ENCODE measurements at places on chromosomes 6 and 20.

- DNase-seq: peak; percentile 18
Measured at GRCh38 chr20:50450881-50451752, 59.1 kb upstream of the PTPN1 start.

DNA sequence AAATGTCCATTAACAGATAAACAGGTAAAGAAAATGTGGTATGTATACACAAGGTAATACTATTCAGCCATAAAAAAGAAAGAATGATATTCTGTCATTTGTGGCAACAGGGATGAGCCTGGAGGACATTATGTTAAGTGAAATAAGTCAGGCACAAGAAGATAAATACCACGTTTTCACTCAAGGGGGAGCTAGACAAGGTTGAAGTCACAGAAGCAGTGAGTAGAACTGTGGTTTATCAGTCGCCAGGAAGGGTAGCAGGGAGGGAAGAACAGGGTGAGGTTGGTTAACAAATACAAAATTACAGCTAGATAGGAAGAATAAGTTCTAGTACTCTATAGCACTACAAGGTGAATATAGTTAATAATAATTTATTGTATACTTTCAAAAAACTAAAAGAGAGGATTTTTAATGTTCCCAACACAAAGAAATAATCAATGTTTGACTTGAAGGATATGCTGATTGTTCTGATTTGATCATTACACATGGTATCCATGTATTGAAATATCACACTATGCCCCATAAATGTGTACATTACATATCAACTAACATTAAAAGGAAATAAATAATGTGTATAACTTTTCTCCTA lies 21.1 kb downstream of the RTN4IP1 start:
- no peak for DNase-seq

DNA sequence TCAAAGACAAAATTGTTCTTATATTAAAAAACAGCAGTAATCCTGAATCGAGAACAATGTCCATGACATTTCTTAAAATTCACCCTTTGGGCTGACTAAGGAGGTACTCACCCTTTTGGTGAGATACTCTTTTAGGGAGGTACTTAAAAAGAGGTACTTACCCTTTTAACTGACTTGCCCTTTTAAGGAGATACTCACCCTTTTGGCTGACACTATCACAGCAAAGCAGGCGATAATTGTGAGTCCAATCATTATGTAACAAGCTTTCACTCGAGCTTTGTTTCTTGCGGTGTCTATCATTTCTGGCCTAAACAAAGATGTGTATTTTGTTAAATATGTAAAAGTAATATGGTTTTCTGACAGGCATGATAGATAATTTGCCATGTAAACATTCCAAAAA lies 3.7 kb downstream of the FAM162B start:
- DNase-seq: no peak

- DNase-seq: no peak
Measured at GRCh38 chr6:2047855-2048254, 197.6 kb downstream of the GMDS start.

GRCh38 chr6:70823651-70824050 lies 133.2 kb downstream of the B3GAT2 start:
- no peak for DNase-seq

DNA sequence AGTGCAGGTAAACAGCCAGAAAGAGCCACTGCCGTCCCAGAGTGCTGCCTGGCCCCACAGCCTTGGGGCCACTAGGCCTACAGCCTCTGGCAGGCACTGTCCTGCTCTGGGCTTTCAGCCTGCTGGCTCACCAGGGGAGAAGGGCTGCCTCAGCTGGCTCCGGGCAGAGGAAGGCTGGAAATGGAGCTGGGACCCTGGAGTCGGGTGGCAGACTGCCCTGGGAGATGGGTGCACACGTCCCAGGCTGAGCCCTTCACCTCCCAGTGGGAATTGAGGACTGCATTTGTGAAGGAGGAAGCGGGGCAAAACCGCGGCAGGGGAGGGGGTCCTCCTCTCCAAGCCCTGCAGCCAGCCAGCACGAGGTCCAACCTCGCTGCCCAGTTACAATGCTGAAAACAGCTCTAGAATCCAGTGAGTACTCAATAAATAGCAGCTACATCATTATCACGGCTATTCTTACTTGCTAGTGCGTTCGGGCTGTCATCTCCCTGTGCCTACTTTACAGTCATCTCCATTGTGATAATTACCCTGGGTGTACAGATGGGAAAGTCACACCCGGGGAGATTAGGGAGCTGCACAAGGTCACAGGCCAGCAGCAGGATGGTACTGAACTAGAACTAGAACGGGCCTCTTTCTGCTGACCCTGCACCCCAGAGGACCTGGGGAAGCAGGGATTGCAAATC lies 13.1 kb downstream of the ACSS1 start:
- DNase-seq: no peak

DNA sequence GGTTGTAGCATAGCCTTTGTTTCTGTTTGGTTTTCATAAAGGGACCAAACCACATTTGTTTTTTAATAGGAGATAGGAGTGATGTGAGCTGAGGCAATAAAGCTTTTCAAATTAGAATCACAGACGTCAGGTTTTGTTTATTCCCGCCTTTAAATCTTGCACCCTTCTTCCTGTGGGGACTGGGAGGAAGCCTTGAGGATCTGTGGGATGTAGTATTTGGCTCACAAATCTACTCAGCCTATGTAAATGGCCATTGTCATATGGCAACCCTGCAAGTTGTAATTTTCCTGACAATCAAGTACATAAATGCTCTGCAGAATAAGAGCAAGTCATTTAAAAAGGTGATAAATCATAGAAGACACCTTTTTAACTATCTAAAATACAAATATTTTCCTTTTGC lies 110.4 kb downstream of the ADGRG6 start:
- DNase-seq: no peak

DNA sequence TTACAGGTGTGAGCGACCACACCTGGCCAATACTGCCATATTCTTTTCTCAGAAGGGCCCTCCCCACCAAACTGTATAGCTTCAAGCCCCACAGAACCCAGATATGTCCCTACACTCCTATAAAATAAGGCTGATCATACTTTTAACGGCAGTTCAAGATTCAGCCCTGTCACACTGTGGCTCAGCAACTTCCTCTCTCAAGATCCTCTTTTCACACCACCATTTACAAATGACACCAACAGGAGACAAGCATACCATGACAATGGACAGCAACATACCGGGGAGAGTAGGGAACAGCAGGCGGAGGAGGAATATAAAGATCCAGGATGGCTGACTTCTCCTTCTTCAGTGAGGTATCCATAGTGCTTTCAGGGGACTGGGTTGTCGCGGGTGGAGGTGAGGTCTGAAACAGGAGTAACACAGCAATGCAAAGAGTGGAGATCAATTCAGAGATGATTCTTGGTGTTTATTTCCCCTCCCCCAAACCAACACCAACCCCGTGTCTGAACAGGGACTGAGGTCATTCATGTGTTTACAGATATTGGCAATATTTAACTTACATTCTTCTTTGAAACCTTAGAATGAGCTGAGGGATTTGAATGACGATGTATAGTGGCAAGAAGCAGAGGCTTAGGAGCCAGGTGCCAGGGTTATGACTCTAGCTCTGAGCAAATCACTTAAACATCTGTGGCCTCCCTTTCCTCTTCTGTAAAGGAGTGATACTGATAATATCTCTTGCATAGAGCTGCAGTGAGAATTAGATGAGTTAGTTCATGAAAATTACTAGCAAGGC lies 57.6 kb upstream of the IPCEF1 start:
- no peak for DNase-seq

DNA sequence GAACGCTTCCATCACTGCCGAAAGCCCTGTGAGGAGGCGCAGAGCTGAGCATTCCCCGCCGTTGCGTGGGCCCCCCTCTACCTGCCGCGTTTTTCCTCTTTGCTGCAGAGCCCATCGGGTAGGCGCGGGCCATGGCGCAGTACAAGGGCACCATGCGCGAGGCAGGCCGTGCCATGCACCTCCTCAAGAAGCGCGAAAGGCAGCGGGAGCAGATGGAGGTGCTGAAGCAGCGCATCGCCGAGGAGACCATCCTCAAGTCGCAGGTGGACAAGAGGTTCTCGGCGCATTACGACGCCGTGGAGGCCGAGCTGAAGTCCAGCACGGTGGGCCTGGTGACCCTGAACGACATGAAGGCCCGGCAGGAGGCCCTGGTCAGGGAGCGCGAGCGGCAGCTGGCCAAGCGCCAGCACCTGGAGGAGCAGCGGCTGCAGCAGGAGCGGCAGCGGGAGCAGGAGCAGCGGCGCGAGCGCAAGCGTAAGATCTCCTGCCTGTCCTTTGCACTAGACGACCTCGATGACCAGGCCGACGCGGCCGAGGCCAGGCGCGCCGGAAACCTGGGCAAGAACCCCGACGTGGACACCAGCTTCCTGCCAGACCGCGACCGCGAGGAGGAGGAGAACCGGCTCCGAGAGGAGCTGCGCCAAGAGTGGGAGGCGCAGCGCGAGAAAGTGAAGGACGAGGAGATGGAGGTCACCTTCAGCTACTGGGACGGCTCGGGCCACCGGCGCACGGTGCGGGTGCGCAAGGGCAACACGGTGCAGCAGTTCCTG lies 693 bp downstream of the FAM50B start:
- DNase-seq: peak; percentile 10

- no peak for DNase-seq
Measured at GRCh38 chr6:41430875-41431274, 95.5 kb downstream of the NCR2 start.

DNA sequence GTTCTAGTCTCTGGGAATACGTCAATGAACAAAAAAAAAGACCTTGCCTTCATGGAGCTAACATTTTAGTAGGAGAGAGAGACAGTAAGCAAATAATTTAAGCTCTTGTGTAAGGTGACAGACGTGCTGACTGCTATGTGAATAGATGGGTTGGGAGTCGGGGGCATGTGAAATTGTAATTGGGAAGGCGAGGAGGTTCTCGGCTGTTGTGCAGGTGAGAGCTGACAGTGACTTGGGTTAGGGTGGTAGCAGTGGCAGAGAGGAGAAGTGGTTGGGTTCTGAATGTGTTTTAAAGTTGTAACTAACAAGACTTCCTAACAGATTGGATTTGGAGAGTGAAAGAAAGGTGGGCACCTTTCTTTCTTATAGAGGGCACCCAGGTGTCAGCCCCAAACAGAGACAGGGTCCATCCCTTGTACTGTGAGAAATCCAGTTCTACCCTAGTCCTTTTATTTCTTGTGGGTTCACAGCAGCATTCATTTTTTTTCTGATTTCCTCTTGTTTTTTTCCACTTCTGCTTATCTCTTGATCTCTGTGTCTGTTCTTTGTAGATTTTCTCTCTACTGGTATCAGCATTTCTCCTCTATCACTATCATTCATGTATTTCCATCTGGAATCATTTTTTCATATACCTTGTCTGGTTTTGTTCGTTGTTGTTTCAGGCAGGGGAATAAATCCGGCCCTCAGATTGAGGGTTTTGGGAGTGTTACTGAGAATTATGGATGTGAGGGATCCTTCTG lies 15.4 kb upstream of the MYLK2 start:
- no peak for DNase-seq

- DNase-seq: no peak
Measured at GRCh38 chr20:52624281-52624680, 347.9 kb upstream of the TSHZ2 start.

DNA sequence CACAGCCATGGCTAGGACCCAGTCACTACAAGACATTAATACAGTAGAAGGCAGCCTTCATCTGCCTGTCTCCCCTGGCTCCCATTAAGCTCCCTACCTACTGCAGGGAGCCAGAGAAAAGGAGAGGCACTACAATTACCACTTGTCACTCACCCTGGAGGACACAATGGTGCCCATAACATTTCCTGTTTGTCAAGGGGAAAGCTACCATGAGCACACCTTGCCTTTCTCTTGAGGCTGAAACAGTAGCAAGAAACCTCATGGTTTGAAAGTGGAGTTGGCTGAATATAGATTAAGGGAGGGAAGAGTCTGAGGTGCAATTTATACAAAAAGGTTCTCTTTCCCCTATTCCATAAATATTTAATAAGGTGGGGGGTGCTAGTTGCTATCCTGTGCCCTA lies 27.9 kb downstream of the STK38 start:
- DNase-seq: no peak

GRCh38 chr20:37202267-37202943 lies 23.1 kb upstream of the MROH8 start:
- DNase-seq: no peak

GRCh38 chr20:9053108-9053507 lies 15.8 kb upstream of the PLCB4 start:
- DNase-seq: no peak

Data from central memory CD8-positive, alpha-beta T cell (primary cell).